ENCODE measurements at places on chromosomes 4 and X.

- DNase-seq: no peak
Observed at GRCh38 chr4:182194091-182194824, 48.9 kb upstream of the TENM3 start.

GRCh38 chr4:98481167-98481566 is 177.2 kb downstream of the TSPAN5 start:
- no peak for DNase-seq

DNA sequence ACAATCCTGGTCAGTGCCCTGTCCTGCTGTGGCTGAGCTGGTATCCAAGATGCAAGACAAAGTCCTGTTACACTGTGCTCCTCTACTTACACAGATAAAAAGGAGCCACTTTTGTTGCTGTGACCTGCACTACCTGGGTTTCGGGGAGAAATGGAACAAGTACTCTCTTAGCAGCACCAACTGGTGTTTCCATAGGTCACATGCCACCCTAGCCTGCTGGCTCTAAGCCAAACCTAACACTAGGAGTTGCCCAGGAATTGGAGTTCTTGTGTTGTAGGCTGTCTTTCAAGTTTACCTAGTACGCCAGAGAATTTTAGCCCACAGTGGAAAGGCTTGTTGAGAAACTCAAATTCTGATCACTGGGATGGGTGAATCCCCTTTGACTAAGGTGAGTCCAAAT is 727.4 kb downstream of the FAM133A start:
- DNase-seq: no peak

- DNase-seq: no peak
Observed at GRCh38 chrX:152601848-152602616, 35.7 kb upstream of the GABRQ start.

GRCh38 chr4:81214881-81215868 is at the start of gene PRKG2:
PRKG2 (minus strand) TSS chr4:81215222; CDS start chr4:81205047, 10,175 bp downstream.
- no peak for DNase-seq

DNA sequence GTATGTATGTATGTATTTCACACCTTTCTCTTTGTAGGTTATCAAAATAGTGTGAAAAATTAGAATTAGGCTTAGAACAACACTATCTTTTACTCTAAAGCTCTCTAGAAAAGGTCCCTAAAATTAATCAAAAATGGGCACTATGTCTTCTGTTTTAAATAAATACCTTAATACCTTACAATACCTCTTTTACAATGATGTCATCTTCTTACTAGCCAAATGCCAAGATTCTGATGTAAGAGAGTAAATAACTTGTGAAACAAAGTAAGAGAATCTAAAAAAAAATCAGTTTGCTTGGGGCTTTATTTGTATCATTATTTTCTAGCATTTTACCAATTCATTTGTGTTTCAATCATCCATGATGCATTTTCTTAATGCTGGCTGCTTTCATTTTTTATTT is 402.2 kb upstream of the MAGEB2 start:
- DNase-seq: no peak

- no peak for DNase-seq
Observed at GRCh38 chr4:2408401-2408958, 10.0 kb downstream of the ZFYVE28 start.

GRCh38 chrX:140034916-140035315 is 69.6 kb upstream of the CXorf66 start:
- DNase-seq: no peak

DNA sequence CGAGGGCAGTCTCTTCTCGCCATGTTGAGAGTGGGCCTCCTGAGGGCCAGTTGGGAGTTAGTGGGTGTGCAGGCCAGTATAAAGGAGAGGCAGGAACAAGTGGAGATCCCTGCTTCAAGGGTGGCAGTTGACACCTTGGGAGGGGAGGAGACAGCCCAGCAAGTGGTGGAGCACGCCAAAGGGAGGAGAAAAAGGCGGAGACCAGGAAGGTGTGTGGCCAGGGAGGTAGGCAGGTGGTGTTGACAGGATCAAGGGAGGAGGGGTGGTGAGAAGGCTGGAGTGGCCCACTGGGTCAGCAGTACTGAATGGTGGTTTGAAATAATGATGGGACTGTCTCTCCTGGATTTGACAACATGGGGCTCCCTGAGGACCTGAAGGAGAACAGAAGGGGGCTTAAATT is 32.6 kb downstream of the ZNF185 start:
- DNase-seq: no peak

DNA sequence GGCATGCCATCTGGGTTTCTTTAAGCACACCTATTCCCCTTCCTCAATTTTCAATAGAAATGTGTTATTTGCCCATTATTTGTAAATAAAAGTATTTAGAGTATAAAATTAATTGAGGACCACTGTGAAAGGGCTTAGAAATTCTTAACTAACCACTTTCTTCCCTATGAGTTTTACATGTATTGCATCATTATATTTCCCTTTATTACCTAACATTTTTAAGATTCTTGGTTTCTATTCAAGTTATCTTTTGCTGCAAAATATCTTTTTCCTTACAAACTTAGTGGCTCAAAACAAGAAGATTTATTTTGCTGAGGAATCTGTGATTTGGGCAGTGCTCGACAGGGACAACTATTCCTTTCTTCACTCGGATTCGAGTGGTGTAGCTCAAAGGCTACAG is 40.5 kb downstream of the GRID2 start:
- DNase-seq: no peak

DNA sequence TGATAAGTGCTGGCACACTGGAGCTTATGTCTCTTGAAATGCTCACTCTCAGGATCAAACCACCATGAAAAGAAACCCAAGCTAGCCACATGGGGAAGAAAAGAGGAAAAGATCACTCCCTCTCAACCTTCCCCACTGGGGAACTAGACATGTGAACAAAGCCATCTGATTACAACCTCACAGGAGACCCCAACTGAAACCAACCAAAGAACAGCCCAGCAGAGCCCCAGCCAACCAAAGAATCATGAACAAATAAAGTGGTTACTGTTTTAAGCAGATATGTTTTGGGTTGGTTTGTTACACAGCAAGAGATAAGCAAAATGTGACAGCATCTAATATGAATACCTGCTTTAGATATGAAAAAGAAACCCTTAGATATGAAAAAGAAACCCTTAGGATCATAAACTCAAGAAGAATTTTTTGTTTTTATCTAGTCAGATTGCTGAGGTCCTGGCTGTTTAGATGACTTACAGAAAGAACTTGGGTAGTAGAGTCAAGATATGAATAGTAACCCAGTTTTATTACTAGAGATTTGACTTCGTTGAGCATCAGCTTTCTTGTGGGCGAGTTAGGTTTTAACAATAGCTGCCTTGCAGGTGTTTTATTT is 23.7 kb upstream of the TLR7 start:
- peak; percentile 15 for DNase-seq

DNA sequence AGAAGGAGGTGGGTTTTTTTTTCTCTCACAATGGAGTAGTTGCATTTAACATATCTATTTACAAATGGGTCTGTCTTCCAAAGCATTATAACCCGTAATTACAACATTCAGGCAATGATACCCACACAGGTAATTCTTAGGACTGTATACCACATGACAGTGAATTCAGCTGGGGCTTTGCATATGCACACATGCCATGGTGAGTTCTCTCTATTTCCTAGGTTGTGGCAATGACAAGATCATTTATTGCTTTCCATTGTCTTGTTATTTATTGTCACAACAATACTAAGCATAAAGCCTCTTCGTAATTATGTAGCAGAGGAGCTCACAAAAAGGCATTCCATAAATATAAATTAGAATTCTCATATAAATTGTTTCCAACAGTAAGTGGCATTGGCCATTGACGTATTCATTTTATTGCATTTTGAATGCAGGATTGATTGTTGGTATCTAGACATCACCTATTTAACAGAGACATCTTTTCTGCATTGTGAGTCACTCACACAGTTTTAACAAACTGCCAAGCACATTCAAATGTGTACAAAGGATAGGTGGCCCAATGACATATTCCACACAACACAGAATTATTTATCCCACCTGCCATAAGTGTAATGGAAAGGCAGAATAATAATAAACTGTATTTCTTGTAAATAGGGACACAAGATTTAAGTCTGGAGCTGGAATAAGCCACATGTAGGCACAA is 390.7 kb upstream of the GALNT7 start:
- no peak for DNase-seq

DNA sequence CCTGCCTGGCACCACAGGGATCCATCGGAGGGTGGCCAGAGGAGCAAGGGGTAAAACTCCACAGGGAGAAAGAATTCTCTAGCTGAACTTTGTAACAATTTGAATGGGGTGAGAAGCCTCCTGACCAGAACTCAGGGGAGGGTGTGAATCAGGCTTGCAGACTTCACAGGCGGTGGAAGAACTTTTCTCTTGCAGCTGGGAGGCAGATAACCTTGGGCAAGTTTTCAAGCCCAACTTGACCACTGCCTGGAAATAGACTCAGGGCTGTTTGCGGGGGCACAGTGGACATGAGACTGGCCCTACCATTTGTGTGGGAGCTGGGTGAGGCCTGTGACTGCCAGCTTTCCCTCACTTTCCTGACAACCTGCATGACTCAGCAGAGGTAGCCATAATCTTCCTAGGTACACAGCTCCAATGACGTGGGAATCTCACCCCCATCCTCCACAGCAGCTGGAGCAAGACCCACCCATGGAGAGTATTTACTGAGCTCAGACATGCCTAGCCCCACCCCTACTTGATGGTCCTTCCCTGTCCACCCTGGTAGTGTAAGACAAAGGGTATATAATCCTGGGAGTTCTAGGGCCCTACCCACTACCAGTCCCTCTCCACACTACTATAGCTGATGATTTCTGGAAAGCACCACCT is 210.0 kb upstream of the AGTR2 start:
- no peak for DNase-seq

DNA sequence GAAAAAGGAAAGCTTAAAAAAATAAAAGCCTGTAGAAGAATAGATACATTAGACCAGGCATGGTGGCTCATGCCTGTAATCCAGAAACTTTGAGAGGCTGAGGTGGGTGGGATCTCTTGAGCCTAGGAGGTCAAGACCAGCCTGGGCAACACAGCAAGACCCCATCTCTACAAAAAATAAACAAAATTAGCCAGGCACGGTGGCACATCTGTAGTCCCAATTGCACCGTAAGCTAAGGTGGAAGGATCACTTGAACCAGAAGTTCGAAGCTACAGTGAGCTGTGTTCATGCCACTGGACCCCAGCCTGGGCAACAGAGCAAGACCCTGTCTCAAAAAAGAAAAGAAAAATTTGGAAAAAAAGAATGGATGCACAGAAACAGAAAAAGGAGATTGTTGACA is 149.4 kb downstream of the APBB2 start:
- no peak for DNase-seq

DNA sequence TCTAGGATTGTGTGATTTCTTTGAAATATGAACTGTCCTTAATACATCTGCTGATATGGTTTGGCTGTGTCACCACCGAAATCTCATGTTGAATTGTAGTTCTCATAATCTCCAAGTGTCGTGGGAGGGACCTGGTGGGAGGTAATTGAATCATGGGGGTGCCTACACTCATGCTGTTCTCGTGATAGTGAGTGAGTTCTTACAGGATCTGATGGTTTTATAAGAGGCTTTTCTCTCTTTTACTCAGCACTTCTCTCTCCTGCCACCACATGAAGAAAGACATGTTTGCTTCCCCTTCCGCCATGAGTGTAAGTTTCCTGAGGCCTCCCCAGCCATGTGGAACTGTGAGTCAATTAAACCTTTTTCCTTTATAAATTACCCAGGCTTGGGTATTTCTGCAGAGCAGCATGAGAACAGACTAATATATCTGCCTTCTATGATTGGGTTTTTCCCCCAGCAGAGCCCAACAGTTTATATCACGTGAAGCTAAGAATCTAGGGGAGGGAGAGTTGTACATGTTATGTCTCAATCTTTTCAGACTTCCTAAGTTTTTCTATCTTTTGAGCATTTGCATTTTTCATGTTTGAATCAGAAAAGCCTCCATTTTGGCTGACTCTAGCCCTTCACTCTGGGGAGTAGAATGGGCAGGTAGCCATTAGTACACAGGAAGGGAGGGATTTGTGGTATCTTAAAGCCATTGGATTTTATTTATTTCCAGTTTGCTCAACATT is 58.9 kb downstream of the PLAC1 start:
- DNase-seq: peak; percentile 8

- no peak for DNase-seq
Observed at GRCh38 chr4:67500373-67500772, 44.9 kb downstream of the CENPC start.
